Epithelial cell of proximal tubule (primary cell): ENCODE measurements at places on chromosomes 2 and 18.
A peak's percentile ranks its signal among the peaks of the same experiment; 100 is the strongest.

DNA sequence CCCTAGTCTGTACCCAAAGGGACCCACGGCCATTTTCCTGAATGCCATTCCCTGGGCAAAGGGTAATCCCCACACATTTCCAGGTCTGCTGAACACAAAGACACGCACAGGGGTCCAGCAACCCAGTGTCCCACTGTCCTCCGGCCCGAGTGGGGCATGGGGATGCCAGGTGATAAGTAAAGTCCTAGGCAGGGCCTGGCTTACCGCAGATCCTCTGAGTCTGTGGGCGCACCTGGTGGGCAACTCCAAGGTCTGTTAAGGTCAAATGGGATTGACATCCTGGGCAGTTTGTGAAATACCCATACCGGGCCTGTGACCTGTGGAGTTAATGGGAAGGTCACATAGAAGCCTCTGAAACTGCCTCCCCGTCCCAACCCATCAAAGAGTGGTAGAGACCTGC lies 116.1 kb downstream of the EIPR1 start:
- DNase-seq: no peak

- no peak for DNase-seq
Measured at GRCh38 chr2:216257089-216257488, 115.2 kb downstream of the MARCHF4 start.

GRCh38 chr2:207282916-207283315 lies 117.2 kb upstream of the KLF7 start:
- no peak for DNase-seq

DNA sequence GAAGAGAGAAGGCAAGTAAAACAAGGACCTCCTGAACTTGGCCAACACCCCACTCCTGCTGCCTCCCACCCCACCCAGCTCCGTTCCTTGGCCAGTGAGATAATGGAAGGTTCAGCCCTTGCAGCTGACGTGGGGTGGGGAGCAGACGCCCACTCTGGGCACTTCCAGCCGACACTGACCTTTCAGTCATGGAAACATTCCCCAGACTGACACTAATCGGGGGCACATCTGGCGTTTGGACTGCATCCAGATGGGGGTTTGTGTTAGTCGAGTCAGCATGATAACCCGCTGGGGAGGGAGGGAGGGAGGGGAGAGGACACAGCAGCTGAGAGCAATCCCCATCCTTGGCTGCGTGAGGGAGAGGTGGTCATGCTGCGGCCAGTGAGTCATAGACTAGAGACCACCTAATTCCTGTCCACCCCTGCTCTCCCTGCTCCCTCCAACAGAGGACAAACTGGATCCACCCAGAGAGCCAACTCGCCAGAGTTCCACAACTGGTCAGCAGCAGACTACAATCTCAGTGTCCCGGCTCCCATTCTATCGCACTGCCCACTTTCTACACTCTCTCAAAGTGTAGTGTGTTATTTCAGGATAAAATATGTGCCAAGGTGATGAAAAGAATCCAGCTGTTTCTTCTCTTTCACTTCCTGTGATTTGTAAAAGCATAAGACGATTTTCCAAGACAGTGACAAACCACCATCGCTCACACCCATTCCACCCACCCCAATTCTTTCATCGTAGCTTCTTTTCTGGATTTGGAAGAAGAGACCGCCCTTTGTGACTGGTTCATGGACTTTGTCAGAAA lies 115.4 kb upstream of the PKDCC start:
- no peak for DNase-seq

GRCh38 chr18:29171892-29172755 lies 995.2 kb upstream of the CDH2 start:
- no peak for DNase-seq

DNA sequence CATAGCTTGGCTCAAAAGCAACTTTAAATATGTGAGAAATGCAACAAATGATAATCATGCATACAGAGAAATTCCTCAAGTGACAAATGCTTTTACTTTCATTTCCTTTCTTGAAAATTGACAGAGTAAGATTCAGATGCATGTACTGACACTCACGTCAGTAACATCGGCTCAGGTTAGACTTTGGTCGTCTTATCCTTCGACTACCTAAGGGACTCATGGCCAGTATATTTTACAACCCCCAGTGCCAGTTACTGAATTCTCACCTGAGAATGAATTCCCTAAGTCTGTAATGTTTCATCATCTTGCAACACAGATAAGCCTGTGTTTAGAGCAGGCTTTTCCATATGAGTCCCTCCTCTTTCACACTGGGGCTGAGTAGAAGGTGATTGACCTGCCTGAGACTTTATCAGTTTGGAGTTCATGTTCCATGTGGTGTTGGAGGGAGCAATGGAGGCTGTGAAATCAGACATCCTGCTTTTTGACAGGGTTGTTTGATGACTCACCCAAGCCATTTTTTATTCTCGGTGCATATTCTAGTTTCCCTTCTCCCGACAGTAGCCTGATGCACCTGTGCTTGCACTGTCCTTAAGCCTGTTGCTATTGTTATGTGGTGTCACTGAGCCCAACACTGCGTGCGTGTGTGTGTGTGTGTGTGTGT lies 30.5 kb upstream of the ATP8B1 start:
- DNase-seq: no peak

GRCh38 chr2:162509288-162509968 lies 165.5 kb downstream of the GCA start:
- no peak for DNase-seq

DNA sequence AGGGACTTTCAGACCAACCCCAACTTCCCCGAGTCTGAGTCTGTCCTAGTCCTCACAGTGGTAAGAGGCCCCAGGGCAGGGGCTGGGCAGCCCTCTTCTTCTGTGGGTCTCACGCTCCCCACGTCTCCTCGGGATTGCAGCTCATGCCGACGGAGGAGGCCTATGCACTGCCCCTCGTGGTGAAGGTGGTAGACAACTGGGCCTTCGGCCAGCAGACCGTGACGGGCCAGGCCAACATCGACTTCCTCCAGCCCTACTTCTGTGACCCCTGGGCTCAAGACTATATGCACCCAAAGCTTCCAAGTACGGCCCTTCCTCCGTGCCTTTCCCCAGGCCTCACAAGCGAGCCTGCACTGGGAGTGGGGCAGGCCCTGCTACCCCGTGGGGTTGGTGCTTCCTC lies 44.3 kb downstream of the LMAN2L start:
- no peak for DNase-seq

- DNase-seq: no peak
Measured at GRCh38 chr2:23637011-23637778, 252.2 kb downstream of the KLHL29 start.

- DNase-seq: peak; percentile 95
Measured at GRCh38 chr2:216012133-216012829, 1.1 kb downstream of the MREG start.

GRCh38 chr2:142495141-142495540 lies 364.3 kb upstream of the LRP1B start:
- no peak for DNase-seq

- no peak for DNase-seq
Measured at GRCh38 chr2:237541243-237541642, 25.1 kb upstream of the PRLH start.

- DNase-seq: no peak
Measured at GRCh38 chr2:62369541-62370202, 136.3 kb downstream of the TMEM17 start.

GRCh38 chr2:154697418-154698252 lies 860 bp upstream of the KCNJ3 start:
- DNase-seq: no peak

DNA sequence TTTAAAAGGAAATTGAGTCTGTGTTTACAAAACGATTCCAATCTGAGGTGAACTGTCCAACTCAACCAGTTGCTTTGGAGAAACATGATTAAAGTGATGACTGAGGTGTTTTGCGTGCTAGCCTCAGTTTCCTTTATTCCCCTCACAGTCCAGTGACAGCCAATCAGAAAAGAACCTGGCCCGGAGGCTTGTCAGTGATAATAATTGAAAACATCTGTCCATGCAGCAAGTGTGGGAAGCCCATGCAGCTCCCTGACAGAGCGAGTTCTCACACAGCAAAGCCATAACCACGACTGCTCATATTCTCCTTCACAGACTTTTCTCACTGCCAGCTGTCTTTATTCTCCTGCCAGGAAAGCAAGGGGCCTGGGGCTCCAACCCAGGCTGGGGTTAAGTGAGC lies 613.4 kb downstream of the ARHGAP15 start:
- no peak for DNase-seq

- DNase-seq: no peak
Measured at GRCh38 chr2:164849506-164849905, 7.9 kb upstream of the COBLL1 start.

DNA sequence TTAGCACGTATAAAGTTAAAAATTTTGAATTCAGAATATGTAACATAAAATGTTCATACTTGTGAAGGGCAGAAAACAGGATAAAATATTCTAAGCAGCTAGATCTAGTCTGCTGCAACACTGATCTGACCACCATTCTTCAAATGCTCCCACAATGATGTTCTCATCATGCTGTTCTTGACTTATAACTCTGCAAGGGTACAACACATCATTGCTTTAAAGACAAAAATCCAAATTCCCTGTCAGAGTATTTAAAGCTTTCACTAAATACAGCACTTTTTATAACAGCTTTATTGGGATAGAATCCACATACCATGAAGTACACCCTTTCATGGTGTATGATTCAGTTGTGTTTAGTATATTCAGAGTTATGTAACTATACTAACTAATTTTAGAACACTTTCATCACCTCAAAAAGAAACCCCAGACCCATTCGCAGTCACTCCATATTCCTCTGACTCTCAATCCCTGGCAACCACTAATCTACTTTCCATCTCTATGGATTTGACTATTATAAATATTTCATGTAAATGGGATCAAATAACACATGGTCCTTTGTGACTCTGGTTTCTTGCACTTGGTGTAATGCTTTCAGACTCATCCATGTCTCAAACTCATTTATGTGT lies 56.4 kb downstream of the MAP4K3 start:
- no peak for DNase-seq

- DNase-seq: peak; percentile 40
Measured at GRCh38 chr18:2896990-2897389, 50.2 kb downstream of the EMILIN2 start.

DNA sequence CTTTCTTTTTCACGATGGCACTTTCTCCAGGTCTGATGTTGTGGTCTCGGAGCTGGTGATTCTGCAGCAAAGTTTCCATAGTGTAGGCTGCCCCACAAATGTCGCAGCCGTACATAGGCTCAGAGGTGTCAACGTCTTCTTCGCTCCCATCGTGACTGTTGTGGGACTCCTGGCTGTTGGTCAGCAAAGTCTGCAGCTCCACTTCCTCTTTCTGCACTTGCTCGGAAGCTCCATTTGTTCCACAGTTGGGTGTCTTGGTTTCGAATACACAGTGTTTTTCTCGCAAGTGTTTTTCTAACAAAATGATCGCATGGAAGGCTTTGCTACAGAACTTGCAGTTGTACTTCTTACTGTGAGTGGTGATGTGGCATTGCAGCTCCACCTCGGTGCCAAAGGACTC lies 126.8 kb downstream of the ZNF521 start:
- no peak for DNase-seq

GRCh38 chr18:52007105-52007504 lies 332.9 kb upstream of the DCC start:
- no peak for DNase-seq

- no peak for DNase-seq
Measured at GRCh38 chr2:48279344-48280090, 250.4 kb upstream of the STON1 start.
